ENCODE measurements at places on chromosomes 16 and 17.

DNA sequence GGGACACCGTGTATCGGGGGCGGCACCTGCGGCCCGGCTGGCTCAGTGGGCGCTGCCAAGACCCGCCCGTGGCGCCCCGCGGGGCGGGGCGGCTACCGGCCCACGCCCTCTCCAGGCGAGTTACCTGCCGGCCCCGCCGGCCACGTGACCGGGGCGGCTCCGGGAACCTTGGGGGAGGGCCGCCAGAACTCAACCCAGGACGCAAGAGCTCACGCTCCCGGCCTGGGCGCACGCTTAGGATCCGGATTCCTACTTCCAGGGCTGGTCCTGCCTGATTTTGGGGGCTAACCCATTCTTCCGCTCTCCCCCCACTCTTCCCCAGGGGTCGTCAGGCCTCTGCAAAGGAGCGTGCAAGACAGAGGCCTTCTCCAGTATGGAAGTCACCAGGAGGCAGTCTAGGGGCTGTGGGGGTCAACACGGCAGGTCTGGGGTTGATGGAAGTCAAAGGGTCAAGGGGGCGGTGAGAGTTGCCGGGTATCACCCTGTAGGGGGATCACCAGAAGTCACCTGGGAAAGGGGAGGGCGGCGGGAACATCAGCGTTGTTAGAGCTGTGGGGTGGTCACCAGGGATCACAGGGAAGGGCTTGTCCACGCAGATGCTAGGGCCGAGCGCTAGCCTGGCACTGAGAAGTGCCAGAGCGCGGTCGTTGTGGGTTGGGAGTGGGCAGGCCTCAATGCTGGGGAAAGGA is 354 bp upstream of the ESRP2 start:
- DNase-seq = no peak

- no peak for DNase-seq
Measured at GRCh38 chr16:25896411-25896810, 204.7 kb downstream of the HS3ST4 start.

DNA sequence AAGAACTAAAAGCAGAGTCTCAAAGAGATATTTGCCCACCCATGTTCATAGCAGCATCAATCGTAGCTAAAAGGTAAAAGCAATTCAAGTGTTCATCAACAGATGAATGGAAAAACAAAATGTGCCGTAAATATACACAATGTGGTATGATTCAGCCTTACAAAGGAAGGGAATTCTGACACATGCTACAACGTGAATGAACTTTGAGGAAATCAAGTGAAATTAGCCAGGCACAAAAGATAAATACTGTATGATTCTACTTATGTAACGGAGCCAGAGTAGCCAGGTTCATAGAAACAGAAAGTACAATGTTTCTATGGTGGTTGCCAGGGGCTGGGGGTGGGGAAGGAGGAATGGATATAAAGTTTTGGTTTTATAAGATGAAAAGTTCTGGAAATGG is 57.8 kb upstream of the IL34 start:
- no peak for DNase-seq

DNA sequence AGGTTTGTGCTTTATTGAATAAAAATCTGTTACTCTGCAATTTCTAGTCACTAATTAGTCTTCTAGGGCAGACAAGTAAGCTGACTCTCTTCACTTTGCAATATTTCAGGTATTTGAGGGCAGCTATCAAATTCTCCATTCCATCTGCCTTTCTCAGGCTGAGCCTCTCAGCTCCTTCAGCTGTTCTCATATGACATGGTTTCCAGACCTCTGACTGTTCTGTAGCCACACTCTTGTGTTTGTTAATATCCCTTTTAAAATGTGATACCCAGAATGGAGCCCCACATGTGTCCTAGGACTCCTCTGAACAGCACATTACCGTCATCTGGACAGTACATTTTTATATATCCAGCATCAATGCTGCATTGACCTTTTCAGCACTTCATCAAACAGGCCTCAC is 46.1 kb upstream of the MTMR4 start:
- no peak for DNase-seq

GRCh38 chr16:65782611-65783600 is 583.6 kb upstream of the CDH5 start:
- DNase-seq = no peak

DNA sequence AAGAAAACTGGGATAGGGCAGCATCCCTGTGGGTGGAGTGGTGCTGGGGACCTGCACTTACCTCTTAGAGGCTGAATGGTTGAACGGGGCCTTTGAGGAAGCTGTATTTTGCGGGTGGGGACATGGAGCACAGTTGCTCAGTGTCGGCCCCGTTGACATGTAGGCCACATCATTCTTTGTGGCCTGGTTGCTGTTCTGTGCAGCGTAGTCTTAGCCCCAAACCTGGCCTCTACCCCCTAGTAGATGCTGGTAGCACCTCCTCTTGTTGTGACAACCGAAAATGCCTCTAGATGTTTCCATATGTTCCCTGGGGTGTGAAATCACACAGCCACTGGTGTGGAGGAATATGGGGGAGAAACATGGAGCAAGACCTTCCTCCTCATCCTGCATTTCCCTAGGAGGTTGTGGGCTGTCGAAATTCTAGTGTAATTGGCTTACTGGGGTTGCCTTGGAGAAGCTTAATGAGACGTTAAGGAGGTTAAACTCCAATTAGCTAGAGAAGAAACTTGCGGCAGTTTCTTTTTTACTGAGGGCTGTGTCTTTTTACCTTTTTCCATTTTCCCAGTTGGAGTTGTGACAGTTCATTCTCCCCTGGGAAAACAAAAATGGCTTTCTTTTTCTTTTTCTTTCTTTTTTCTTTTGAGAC is 9.4 kb downstream of the ABCC1 start:
- no peak for DNase-seq

- DNase-seq = no peak
Measured at GRCh38 chr17:27804113-27804512, 3.8 kb upstream of the NOS2 start.

GRCh38 chr16:72590151-72590937 is 418.4 kb upstream of the PMFBP1 start:
- DNase-seq = no peak

GRCh38 chr17:61157246-61157886 is 242.3 kb upstream of the TBX2 start:
- no peak for DNase-seq

DNA sequence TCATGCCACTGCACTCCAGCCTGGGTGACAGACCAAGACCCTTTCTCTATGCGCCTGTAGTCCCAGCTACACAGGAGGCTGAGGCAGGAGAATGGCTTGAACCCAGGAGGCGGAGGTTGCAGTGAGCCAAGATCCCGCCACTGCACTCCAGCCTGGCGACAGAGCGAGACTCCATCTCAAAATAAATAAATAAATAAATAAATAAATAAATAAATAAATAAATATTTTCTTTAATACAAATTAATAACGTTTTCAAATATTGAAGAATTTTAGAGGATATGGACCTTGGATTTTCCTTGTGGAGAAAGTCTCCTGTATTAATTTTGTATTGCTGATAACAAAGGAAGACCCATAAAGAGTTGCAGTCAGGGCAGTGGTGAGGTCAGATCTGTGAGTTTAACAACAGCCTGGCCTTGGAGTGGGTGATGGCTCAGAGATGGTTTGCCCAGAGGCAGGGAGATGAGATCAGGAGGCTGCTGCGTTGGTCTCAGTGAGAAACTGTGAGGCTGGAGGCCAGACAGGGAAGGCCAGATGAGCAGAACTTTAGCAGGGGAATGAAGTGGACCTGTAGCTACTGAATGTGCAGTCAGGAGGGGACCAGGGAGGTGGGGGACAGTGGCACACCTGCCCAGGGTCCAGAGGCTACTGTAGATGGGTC is 4.4 kb upstream of the ASGR1 start:
- DNase-seq = no peak

- no peak for DNase-seq
Measured at GRCh38 chr17:44267818-44268490, at the start of gene SLC4A1. Gene SLC4A1 (minus strand): TSS chr17:44268135. CDS start chr17:44262866, 5,269 bp downstream.

DNA sequence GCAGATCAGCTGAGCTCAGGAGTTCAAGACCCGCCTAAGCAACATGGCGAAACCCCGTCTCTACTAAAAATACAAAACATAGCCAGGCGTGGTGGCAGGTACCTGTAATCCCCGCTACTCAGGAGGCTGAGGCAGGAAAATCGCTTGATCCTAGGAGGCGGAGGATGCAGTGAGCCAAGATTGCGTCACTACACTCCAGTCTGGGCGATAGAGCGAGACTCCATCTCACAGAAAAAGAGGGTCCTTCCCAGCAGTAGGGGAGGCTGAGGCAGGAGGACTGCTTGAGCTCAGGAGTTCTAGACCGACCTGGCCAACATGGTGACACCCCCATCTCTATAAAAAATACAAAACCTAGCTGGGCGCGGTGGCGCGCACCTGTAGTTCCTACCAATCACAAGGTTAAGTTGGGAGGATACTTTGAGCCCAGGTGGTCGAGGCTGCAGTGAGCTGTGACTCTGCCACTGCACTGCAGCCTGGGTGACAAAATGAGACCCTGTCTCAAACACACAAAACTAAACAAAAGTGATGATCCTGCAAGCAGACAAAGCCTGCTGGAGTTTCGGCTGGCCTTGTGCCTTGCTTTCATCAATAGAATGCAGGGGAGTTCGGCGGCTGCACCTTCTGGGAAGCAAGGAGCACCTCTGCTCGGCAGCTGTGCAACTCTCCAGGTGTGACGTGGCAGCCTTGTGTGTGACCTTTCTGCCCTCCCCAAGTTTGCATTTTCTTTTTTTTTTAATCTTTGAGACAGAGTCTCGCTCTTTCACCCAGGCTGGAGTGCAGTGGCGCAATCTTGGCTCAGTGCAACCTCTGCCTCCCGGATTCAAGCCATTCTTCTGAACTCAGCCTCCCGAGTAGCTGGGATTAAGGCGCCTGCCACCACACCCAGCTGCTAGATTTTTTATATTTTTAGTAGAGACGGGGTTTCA is 12.4 kb upstream of the YWHAE start:
- DNase-seq = no peak

DNA sequence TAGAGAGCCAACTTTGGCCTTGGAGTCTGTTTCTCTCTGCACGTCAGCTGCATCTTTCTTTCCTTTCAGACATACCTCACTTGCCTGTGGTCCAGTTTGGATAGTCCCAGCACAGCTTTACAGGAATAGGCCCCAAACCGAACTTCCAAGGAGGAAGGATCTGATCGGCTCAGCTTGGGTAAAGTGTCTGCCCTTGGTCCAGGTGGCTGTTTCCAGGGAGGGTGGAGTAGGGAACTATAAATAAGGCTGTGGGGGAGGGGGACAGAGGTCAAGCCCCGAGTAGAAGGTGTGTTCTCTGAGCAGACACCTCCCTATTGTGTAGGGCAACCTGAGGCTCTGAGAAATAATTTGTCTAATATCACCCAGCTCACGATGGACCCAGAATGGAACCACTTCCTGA is 29.2 kb upstream of the NKD1 start:
- no peak for DNase-seq

- DNase-seq = no peak
Measured at GRCh38 chr17:44908761-44909326, 6.5 kb downstream of the GFAP start.

DNA sequence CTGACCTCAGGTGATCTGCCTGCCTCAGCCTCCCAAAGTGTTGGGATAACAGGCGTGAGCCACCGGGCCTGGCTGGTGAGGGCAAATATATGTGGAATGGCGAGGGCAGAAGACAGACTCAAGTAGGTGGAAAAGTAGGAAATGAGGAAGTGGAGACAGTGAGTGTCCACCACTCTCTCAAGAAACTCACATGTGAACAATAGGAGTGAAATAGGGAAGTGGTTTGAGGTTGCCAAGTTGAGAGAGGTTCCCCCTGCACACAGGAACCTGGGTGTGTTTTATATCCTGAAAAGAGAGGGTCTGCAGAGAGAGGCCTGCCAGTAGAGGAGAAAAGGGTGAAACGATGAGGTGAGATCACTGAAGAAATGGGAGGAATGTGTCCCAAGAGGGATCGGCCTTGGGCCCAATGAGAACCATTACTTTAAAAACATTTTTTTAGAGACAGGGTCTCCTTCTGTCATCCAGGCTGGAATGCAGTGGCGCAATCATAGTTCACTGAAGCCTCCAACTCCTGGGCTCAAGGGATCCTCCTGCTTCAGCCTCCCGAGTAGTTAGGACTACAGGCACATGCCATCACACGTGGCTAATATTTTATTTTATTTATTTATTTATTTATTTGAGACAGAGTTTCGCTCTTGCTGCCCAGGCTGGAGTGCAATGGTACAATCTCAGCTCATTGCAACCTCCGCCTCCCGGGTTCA is 17.1 kb upstream of the CORO1A start:
- no peak for DNase-seq

- no peak for DNase-seq
Measured at GRCh38 chr17:60147553-60148223, 2.1 kb upstream of the CA4 start.

All from activated CD4-positive, alpha-beta T cell treated with anti-CD3 and anti-CD28 coated beads, Interleukin-2, amount 50 U/mL, for 16 hours (primary cell).